ENCODE measurements at places on chromosomes 4 and X. TPM values are rescaled to one million over a fixed set of nuclear protein-coding genes. Genes with fewer than 3 reads are reported as not detected.

The RHOH gene
- under 0.01 TPM for total RNA-seq

The CFAP99 gene
- total RNA-seq: not detected

The DDIT4L gene
- 0.26 TPM for total RNA-seq

The TMPRSS11F gene
- not detected for total RNA-seq

The DCLK2 gene
- 4.8 TPM for total RNA-seq
